T-cell (primary cell): ENCODE measurements at places on chromosomes 1 and 21.

DNA sequence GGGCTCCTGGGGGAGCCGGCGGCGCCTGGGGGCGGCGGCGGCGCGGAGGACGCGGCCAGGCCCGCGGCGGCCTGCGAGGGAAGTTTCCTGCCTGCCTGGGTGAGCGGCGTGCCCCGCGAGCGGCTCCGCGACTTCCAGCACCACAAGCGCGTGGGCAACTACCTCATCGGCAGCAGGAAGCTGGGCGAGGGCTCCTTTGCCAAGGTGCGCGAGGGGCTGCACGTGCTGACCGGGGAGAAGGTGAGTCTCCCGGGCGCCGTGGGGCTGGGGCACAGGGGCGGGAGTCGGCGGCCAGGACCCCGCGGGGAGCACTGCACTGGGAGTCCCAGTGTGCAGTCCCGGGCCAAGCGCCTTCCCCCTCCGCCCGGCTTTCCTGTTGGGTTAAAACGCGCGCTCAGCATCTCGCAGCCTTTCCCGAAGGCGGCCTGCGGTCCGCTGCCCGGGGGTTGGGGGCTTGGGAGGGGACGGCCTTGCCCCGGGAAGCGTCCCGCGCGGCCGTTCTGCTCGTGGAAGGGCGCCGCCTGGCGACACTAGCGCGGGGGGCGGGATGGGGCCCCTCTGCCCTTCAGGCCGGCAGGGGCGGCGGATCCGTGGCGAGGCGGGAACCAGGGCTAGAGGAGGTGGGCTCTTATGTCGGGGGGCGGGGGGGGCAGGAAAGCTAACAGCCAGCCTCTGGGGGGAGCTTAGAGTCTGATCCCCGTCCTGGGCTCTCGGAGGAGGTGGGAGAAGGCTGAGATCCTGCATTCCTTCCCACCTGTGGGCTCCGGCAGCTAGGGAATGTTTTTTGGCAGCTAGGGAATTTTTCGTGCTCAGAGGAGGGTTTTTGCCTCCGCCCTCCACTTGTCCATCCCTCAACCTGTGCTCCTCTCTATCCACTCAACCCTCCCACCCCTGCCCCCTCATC, 1.1 kb downstream of the HUNK start:
- peak; percentile 25 for DNase-seq

DNA sequence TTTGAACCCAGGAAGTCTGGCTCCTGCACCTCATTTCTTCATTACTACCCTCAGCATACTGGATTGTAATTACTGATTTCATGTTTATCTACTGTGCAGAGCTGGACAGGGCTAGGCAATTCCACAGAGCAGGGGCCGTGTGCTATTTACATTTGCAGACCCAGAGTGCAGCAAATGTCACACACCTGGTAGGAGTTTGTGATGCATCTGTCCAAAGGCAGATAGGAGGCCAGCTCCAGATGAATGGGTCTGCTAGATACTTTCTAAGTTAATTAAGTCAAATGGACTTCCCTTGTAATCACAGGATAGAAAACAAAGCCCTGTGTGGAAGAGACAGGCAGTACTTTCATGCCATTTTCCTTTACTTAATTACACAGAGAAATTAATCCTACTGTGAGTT, 46.2 kb downstream of the PGBD5 start:
- no peak for DNase-seq

DNA sequence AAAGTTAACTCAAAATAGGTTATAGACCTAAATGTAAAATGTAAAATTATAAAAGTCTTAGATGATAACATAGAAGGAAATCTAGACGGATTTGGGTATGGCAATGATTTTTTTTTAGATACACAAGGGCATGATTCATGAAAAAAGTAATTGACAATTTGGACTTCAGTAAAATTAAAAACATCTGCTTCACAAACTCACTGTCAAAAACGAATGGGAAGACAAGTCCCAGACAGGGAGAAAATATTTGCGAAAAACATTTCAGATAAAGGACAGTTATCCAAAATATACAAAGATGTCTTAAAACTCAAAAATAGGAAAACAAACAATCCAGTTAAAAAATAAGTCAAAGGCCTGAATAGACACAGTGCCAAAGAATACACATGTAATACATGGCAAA, 9.7 kb upstream of the PTGS2 start:
- no peak for DNase-seq

GRCh38 chr1:71676979-71677925, 596.4 kb upstream of the ZRANB2 start:
- DNase-seq: no peak

DNA sequence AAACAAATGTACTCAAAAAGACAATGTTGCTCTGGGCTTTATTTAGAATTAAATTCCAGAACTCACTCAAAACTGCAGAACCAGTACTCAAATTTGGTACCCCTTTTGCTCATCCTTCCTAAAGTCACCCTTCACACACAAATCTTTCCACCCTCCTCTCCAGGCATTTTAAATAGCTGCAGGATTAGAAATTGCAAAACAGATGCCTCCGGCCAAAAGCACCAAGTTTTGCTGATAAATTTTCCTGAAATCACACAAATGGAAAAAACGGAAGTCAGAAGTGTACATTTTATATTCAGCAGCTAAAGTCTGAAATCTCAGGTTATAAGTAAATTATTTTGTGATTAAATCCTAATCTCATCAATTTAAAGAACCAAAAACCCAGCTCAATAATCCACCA, 147.0 kb downstream of the NRIP1 start:
- no peak for DNase-seq

GRCh38 chr1:185696422-185697150, 37.6 kb upstream of the HMCN1 start:
- DNase-seq: no peak

GRCh38 chr1:241413386-241413785, 56.4 kb upstream of the RGS7 start:
- no peak for DNase-seq

GRCh38 chr1:214584805-214585766, 17.9 kb upstream of the CENPF start:
- no peak for DNase-seq

GRCh38 chr1:181160998-181161870, 72.7 kb downstream of the IER5 start:
- no peak for DNase-seq

DNA sequence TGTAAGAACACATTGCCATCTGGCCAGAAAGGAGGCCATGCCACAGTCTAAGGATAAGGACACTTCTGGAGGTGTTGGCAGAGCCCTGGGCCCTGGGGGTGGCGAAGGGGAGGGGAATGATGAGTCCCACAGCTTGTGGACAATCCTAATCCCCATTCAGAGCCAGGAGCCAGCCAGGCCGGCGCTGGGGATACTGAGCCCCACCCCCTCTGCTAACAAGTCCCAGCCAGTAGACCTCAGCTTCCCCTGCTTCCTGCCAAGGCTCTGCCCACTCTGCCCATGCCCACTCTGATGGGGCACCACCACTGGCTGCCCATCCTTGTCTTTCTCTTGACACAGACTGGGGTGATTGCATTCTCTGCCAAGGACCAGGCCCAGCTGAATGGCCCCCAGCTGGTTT, 71.9 kb downstream of the NAV1 start:
- no peak for DNase-seq

DNA sequence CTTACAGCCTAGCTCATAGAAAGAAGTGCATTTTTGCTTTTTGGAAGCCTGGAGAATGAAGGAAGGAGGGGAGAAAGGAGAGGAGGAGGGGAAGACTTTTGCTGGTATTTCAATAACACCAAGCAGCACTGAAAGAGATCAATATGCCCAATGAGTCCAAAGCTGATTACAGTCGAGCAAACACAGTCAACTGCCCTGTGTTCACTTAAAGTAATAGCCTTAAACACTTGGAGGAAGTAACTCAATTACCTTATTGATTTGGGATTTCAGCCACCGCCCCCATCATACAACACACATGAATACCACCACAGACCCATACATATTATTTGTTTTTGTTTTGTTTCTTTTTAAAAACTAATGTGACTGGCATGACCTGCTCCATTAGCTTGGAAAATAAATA, 23.3 kb upstream of the RXRG start:
- no peak for DNase-seq

DNA sequence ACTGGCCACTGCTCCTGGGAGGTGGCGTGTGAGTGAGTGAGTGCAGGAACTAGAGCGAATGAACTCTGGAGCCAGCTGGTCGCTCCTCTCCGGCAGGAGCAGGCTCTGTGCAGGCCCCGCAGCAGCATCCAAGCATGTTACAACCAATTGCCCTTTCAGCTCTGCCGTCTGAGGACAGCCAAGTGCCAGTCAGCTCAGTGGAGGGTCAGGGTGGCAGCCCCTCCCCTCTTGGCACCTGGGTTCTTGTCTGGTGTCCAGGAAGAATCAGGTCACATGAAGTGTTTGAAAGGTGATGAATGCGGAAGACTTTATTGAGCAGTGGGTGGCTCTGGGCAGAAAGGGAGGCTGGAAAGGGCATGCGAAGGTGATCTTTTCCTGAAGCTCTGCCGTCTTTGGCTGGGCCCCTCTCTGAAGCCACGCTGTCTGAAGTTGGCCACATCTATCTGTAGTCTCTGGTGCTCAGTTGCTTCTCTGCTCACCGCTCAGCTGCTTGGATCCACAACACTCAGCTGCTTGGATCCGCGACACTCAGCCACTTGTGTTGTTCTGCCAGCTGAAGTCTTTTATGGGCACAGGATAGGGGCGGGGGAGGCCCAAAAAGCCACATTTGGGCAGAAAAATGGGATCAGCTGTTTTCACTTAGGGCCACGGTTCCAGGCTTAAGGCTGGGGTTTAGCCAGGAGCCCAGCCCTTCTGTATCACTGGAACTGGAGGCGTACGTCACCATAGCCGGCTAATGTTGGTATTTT, 139.8 kb downstream of the ADSS2 start:
- no peak for DNase-seq

DNA sequence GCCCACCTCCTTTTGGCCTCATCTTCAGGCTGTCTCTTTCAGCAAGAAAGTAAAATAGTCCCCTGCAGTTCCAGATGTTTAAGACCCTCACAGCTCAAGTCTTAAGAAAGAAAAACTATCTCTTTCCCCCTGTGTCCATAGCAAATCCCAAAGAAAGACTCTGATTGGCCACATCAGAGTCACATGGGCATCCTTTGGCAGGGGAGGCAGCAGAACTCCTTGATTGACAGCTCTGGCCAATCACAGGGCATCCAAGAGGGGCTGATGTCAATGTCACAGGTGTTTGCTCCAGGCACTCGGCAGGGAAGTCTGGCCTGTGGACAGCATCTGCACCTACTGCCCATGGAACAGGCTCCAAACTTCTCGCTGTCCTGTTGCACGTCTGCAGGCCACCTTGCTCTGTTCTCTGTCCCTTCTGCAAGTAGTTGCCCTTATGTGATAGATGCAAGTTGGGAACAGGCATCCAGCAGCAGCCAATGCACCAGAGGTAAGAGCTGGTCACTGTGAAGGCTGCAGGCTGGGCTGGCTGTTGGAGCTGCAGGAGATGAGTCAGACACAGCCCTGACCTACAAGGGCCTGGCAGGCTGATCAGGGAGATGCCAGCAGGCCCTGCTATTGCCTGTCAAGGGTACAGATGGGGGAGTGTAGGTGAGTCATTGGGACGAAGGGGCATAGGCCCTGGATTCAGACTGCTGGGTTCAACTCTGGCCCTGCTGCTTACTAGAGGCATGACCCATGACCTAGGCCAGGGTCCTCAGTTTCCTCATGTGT, 96.8 kb upstream of the TMEM51 start:
- DNase-seq: no peak

DNA sequence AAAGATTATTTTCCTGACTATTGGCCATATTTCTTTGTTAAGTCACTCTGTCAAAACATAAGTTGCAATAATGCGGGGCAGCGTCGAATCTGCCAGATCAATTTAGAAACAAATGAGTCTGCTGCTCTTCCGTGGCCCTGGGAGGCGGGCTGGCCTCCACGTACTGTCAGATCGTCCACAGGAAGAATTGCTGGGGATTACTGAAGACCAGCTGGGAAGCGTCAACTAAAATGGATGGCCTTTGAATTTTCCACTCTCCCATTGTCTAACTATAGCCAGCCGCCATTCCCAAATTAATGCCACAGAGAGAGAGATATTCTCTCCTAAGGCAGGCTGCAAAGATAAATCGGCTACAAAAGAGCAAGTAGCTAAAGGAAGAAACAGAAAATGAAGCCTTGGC, 560.2 kb downstream of the SMYD3 start:
- no peak for DNase-seq

DNA sequence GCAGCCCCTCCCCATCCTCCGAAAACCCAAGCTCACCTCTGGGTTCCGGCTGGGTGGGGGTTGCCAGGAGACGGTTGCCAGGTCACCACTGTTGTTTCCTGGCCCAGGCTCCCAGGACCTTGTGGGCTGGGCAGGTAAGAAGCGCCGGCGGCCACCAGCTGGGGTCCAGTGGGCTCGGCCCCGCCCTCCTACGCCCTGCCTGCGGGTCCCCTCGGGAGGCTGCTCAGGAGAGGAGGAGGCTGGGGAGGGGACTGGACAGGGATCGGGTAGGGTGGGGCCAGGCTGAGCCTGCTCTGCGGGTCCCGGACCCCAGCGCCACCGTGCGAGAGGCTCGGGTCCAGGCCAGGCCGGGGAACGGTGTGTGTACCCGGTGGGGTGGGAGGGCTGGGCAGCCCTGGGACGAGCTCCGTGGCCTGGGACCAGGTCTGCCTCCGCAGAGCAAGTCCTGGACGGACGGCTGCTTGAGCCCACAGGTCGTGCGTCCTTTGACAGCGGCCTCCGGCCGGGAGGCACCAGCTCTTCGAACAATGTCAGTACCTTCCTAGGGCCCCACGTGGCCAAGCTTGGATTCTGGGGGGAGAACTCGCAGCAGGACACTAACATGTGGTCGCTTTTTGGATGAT, at the start of gene TTLL10:
TTLL10 (plus strand) TSS at position 88 of the 623 bp plus-strand sequence. CDS start 5,336 bp downstream, outside the sequence.
- peak; percentile 41 for DNase-seq

DNA sequence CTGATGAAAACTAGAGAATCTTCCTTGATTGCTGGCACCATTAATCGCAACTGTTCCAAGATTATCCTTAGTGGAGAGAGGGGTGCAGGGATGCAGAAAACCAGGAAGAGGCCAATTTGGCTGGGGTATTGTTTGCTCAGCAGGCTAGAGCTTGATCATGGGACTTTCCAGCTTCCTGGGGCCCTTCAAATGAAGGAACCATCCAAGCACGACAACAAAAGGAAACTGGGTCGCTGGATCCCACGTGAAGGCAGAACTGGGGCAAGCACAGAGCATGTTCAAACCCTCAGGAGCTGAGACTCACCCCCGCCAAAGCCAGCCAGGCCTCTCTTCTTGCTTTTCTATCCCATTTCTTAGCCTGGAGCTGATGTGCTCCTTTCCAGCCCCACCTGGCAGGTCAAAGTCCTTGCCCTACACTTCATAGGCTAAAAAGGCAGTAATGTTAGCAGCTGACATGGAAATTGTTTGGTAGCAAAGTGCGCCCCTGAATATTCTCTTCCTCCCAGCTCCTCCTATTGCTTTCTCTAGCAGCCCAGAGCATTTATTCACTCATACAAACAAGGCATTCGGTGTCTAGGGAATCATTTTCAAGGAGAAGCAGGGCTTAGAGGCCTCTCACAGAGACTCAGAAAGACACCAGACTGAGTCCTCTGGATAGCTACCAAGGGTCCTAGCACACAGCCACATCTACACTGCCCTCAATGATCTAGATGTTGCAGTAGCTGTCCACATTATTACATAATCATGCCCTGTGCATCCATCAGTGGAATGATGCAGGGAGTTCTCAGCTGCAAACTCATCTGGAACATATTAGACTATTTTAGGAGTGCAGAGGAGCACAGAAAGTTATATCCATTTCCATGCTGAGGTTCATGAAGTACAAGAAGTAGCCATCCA, 11.5 kb downstream of the KCNA2 start:
- DNase-seq: no peak
